ENCODE measurements at places on chromosomes 1 and 21.

- DNase-seq: no peak
Measured at GRCh38 chr1:34155860-34156259, 9.2 kb downstream of the CSMD2 start.

DNA sequence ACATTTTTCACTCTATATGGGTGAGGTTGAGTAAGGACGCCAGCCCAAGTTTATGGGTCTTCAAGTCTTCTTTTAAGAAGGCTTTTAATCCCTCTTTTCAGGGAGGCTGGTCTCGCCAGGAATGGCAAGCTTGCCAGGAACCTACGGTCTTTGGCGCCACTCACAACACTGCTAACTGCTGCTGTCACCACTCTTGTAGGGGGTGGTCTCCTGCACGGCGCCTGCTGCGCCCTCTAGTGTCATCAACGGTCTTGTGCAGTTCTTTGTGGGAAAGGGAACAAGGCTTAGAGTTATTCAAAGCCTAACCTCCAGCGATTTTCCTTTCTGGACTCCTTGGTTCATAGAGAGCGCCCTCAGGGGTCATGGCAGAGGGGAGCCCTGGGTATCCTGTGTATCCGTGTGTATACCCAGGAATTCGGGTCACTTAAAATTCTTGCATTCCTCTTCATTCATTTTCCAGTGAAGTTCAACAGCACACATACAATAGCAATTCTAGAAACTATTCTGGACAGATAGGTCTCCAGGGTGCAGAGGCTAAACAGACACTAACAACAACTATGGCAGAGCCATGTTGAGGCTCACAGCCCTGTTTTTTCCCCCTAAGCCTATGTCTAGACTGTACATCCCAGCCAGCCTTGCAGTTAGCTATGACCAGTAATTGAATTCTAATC is 392.8 kb upstream of the CAMK1G start:
- DNase-seq: peak; percentile 41

DNA sequence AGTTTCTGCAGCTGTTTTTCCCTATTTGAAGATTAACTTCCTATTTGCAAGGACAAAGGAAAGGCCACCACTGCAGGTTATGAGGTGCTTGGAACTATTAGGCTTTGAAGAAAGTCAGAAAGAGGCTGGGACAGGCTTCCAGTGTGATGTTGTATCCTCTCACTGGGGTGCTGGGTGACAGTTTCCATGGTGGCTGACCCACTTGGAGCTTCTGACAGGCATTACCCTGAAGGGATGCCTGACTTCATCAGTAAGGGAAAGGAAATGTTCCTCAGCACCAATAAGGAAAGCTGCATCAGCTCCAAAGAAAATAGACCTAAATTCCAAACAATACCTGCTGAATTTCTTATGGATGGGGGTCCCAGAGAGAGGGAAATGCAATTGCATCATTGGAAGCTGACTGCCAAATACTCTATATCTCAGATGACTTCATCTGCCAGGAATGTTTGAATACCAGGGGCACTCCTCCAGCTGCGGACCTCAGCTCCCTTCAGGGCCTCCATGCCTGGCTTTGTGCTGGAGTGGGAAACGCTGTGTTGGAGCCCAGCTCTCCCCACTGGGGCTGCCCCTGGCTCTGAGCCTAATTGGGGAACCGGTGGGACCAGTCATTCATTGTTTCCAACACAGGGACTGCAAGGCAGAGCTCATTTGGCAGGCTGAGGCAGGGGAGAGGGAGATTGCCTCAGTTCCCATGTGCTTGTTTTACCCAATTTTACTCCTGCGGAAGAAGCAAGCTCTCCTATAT is 76.6 kb downstream of the RGL1 start:
- DNase-seq: peak; percentile 74

- no peak for DNase-seq
Measured at GRCh38 chr21:37683396-37684114, 232.7 kb downstream of the KCNJ6 start.

- DNase-seq: no peak
Measured at GRCh38 chr1:222370913-222371675, 176.8 kb downstream of the HHIPL2 start.

- DNase-seq: no peak
Measured at GRCh38 chr1:51354416-51354815, 24.1 kb upstream of the TTC39A start.

- no peak for DNase-seq
Measured at GRCh38 chr1:4128616-4129015, 228.5 kb upstream of the C1orf174 start.

GRCh38 chr1:163300568-163300967 is 21.2 kb upstream of the NUF2 start:
- no peak for DNase-seq

DNA sequence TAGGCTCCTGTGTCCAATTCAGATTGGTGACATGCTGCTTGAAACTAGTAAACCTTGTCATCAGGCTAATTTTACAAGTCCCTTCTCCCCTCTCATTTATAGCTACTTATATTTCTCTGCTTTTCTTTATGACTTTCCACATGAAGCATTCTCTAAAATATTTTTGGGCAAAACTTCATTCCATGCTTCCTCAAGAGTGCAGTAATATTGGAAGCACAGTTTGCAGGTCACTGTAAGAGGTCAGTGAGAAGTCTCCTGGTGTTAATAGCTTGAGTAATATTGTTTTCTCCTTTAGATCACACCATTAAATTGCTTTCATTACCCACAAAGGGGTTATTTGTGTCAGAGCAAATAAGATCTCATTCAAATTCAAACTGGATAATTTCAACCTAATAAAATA is 46.6 kb downstream of the LPAR3 start:
- DNase-seq: no peak

DNA sequence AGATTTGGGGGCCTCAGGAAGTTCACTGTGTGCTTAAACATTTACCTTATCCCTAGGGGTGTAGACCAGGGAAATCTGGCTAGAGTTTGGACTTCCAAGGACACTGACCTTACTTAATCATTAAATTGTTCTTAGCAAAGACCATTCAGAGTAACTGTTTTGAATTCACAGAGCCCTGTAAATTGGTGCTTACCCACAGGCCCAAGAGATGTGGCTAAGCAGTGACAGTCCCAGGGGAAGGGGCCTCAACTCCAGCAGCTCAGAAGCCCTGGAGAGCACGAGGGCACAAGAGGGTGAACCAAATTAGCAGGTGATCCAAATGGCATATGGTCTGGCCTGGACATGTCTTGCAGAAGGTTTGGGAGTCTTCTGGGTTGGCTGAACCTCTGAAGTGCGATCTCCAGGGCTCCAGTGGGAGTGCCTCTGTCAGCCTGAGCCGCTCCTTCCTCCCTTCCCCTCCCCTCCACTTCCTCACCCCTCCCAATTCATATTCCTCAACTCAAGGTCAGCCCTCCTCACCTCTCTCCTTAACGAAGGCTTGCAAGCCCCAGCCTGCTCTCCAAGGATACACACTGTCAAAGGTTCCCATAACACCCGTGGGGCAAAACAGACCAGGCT is 4.3 kb downstream of the PAQR7 start:
- no peak for DNase-seq

- DNase-seq: no peak
Measured at GRCh38 chr1:34236089-34236488, 59.4 kb downstream of the C1orf94 start.

- DNase-seq: no peak
Measured at GRCh38 chr1:178258536-178258935, 164.6 kb downstream of the RASAL2 start.

- DNase-seq: no peak
Measured at GRCh38 chr1:110523011-110523410, 4.0 kb upstream of the KCNA10 start.

DNA sequence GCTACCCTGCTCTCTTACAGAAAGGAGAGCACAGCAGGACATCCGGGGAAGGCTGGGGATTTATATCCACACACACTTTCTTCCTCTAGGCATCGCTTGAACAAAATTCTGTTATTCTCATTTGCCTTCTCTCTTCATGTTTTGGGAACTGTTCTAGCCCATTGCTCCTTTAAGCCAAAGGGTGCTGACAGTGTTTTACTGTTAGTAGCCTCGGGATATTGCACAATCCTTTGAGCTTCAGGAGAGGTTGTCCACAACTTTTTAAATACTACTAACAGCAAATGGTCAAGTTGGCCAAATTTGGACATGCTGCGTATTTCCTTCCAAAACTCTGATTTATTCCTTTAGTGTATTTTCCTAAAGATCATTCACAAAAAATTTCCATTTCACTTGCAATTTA is 579.2 kb upstream of the RGS18 start:
- no peak for DNase-seq

DNA sequence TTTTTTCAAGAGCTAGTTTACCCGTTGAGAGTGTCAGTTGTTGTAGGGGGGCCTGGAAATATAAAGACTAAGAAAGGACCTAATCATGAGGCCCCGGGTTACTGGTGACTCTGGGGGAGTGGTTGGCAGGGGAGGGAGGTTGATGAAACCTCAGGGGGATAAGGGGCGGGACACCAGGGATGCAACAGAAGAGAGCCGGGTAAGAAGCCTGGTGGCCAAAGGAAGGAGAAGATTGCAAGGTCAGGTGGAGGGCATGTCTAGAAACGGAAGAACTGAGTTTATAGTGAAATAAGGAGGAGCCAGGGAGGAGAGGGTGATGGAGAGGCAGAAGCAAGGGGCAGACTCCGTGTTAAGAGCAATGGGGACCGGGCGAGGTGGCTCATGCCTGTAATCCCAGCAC is 12.5 kb upstream of the SPOCD1 start:
- DNase-seq: no peak

DNA sequence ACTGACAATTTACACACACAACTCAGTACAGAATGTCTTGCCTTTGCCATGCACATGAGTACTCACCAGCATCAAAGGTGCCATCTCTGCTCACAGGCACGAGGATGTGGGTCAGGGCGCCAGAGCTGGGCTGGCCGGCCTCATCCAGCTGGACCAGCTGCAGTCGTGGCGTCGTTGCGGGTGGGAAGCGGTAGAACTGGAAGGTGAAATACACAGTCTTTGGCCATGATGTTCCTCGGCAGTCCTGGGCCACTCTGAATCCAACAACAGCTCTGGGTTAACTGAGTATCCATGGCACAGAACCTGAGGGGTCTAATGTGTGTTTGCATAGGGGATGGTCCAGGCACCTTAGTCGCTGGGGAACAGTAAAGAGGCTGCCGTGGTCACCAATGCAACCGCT is 87.7 kb downstream of the NPHP4 start:
- DNase-seq: no peak

DNA sequence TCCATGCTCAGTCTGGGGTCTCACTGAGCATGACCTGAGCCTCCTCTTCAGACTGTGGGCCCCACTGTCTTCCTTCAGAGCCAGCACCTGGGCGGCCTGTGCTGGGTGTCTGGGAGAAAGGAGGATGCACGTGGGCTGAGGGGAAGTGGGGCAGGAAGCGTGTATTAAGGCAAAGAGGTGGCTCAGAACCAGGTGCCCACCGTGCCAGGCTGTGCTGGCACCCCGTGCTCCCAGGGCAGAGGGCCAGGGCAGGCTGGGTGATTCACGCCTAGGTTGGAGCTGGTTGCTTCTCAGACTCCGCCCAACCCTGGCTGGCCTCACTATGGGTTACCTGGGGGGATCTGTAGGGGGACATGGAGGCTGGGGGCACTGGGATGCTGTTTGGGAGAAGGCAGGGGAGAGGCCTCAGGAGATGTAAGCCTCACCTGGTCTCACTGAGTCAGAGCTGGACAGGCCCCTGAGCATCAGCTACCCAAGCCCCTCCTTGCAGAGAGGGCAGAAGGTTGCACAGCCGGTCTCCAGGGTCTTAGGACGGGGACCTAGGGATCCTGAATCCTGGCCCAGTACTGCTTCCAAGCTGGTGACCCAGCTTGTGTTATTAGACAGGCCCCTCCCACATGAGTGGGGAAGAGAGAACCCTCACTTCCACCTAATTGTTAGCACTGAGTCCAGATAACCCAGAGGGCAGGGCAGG is 18.6 kb upstream of the PADI1 start:
- no peak for DNase-seq

GRCh38 chr1:209585672-209586071 is 2.2 kb downstream of the CAMK1G start:
- peak; percentile 42 for DNase-seq

DNA sequence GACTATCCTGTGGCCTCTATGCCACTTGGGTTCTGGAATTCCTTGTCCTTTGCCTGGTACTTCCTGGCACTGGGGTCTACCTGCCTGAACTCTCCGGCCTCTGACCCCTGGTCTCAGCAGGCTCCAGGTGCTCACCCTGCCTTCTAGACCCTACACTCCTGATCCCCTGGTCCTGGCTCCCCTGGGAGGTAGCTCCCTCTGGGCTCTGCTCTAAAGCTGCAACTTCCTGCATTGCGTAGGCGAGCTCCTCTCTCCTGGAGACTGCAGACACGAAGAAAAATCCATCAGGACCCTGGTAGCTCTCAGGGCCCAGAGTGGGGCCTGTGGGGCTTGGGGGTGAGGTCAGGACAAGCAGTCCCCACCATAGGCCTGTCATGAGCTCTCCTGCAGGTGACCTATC is 7.8 kb upstream of the PLEKHG5 start:
- no peak for DNase-seq

DNA sequence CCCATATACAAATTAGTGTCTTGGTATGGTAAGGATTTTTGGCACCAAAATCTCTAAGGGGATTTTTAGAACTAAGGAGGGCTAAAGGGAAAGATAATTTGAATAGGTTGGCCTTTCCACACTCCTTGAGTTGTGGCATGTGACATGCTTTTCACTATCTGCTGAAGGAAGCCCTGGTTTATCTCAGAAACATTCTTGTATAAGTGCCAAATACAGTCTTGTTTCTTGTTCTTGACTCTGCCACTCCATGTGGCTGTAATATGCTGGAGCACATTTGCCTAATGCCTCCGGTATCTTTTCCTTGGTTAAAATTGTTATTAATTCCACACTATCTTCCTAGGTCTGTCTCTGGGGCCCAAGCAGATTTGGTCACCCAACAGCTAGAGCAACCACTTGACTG is 457.0 kb downstream of the USP25 start:
- DNase-seq: no peak

- no peak for DNase-seq
Measured at GRCh38 chr1:3351449-3352298, 102.8 kb upstream of the ARHGEF16 start.

DNA sequence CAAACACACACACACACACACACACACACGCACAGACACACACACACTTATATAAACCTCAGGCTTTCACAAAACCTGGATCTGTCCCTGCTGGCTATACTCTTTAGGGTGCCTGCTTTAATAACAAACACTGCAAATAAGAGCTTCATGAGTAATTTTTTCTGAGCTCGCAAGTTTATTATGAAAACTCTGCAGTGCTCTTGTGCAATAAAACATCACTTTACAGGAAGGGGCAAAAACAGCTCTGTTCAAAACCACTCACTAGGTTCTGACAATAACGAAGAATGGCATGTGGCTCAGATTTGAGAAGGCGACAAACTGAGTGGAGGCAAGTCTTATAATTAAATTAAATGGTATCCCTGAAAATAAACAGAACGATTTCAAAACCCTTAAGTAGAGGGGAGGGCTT is 42.6 kb upstream of the CTPS1 start:
- no peak for DNase-seq

GRCh38 chr1:201396861-201397464 is 2.2 kb downstream of the LAD1 start:
- peak; percentile 71 for DNase-seq

GRCh38 chr1:44932151-44932550 is 54.2 kb downstream of the EIF2B3 start:
- DNase-seq: no peak

- no peak for DNase-seq
Measured at GRCh38 chr1:205518661-205519540, 14.4 kb downstream of the CDK18 start.

- DNase-seq: no peak
Measured at GRCh38 chr1:241460098-241460873, 59.3 kb downstream of the FH start.

GRCh38 chr1:230125640-230126528 is 58.8 kb downstream of the GALNT2 start:
- no peak for DNase-seq

GRCh38 chr21:40162075-40162474 is 294.8 kb downstream of the PCP4 start:
- DNase-seq: no peak

Data from SW480 (cell line).